ENCODE measurements at places on chromosomes 1 and 21. TPM values are rescaled to one million over a fixed set of nuclear protein-coding genes. Genes with fewer than 3 reads are reported as not detected.

ARMH1 gene
- total RNA-seq, result 11.4 TPM

NT5C1A gene
- total RNA-seq, result not detected

FAM72B gene
- 0.61 TPM for total RNA-seq

ADAM30 gene
- not detected for total RNA-seq

KRTAP19-1 gene
- not detected for total RNA-seq

SLC44A3 gene
- total RNA-seq, result not detected

UMODL1 gene
- total RNA-seq, result 0.36 TPM

MATN1 gene
- total RNA-seq, result 3.2 TPM

FCGR3A gene
- 1.3 TPM for total RNA-seq

NOS1AP gene
- total RNA-seq, result 0.10 TPM

SPRR1B gene
- not detected for total RNA-seq

RWDD3 gene
- 21.9 TPM for total RNA-seq

RPF1 gene
- total RNA-seq, result 38.8 TPM

LMX1A gene
- not detected for total RNA-seq

F11R gene
- 16.4 TPM for total RNA-seq

SESN2 gene
- total RNA-seq, result 4.8 TPM

TAS1R1 gene
- total RNA-seq, result not detected

HFM1 gene
- total RNA-seq, result not detected

PRDX1 gene
- total RNA-seq, result 96.5 TPM

MSH4 gene
- 1.7 TPM for total RNA-seq

ZNF648 gene
- not detected for total RNA-seq

LAD1 gene
- total RNA-seq, result 0.10 TPM

OR6K3 gene
- not detected for total RNA-seq

SERPINC1 gene
- not detected for total RNA-seq

TSPAN1 gene
- total RNA-seq, result not detected

WDR4 gene
- 40.1 TPM for total RNA-seq

GSTM1 gene
- 30.5 TPM for total RNA-seq

FAM167B gene
- total RNA-seq, result 4.1 TPM

SLC35A3 gene
- 31.0 TPM for total RNA-seq

HAPLN2 gene
- 0.36 TPM for total RNA-seq

RIPPLY3 gene
- not detected for total RNA-seq

VPS72 gene
- total RNA-seq, result 71.3 TPM

LCE1E gene
- not detected for total RNA-seq

SNRPE gene
- 56.0 TPM for total RNA-seq

UBE2Q1 gene
- total RNA-seq, result 97.9 TPM

LYPD8 gene
- not detected for total RNA-seq

MMEL1 gene
- 0.22 TPM for total RNA-seq

Data from B cell (primary cell).